GM23338 (cell line): ENCODE measurements at places on chromosomes 5 and 9. TPM values are rescaled to one million over a fixed set of nuclear protein-coding genes. Genes with fewer than 3 reads are reported as not detected.

FOXD1 gene
- 0.12 and 0.42 TPM in 2 replicates for total RNA-seq

FBP2 gene
- total RNA-seq = not detected in 2 replicates

SAPCD2 gene
- total RNA-seq = 55.1 and 60.3 TPM in 2 replicates

SLC25A46 gene
- 30.3 and 33.1 TPM in 2 replicates for total RNA-seq

FST gene
- 7.6 and 8.0 TPM in 2 replicates for total RNA-seq

SHISAL2B gene
- 3.9 and 12.3 TPM in 2 replicates for total RNA-seq

MAMDC4 gene
- total RNA-seq = 4.1 and 6.8 TPM in 2 replicates

KLHL3 gene
- total RNA-seq = 10.8 and 11.7 TPM in 2 replicates

TSSK1B gene
- total RNA-seq = 0.52 TPM in 1 of 2 replicates, not detected in the other

GPX8 gene
- 52.1 and 64.4 TPM in 2 replicates for total RNA-seq

HRCT1 gene
- total RNA-seq = not detected in 2 replicates

ACSL6 gene
- total RNA-seq = 3.6 and 4.6 TPM in 2 replicates

RETREG1 gene
- total RNA-seq = 2.2 and 2.3 TPM in 2 replicates

SH3TC2 gene
- 0.04 and 0.17 TPM in 2 replicates for total RNA-seq

ADAMTSL1 gene
- total RNA-seq = 2.0 and 5.0 TPM in 2 replicates

CCNJL gene
- total RNA-seq = 22.1 and 29.2 TPM in 2 replicates

GAPT gene
- total RNA-seq = not detected in 2 replicates

HAND1 gene
- total RNA-seq = not detected in 2 replicates

NEUROG1 gene
- total RNA-seq = not detected in 2 replicates

TMC1 gene
- total RNA-seq = 0.54 and 1.2 TPM in 2 replicates

ZNF462 gene
- 87.8 and 101 TPM in 2 replicates for total RNA-seq

ADCY2 gene
- total RNA-seq = 49.3 and 74.9 TPM in 2 replicates

SH3RF2 gene
- total RNA-seq = 1.1 and 2.4 TPM in 2 replicates

NUTM2F gene
- 0.45 TPM in 1 of 2 replicates, not detected in the other for total RNA-seq

HSDL2 gene
- total RNA-seq = 13.9 and 15.3 TPM in 2 replicates

AK8 gene
- 0.14 and 0.82 TPM in 2 replicates for total RNA-seq

OBP2A gene
- total RNA-seq = not detected in 2 replicates

LRRC70 gene
- 1.7 and 2.7 TPM in 2 replicates for total RNA-seq

SPINK5 gene
- 1.5 and 4.5 TPM in 2 replicates for total RNA-seq

FBN2 gene
- 13.6 and 18.4 TPM in 2 replicates for total RNA-seq

ETF1 gene
- 134 and 136 TPM in 2 replicates for total RNA-seq

MYOT gene
- not detected in 2 replicates for total RNA-seq

SAP30L gene
- 11.5 and 21.4 TPM in 2 replicates for total RNA-seq

KLF9 gene
- total RNA-seq = 0.82 and 1.5 TPM in 2 replicates

ZNF79 gene
- 5.8 and 6.3 TPM in 2 replicates for total RNA-seq

GABRA6 gene
- not detected in 2 replicates for total RNA-seq

CSNK1A1 gene
- 233 and 235 TPM in 2 replicates for total RNA-seq

CLIC3 gene
- 0.56 TPM in 1 of 2 replicates, not detected in the other for total RNA-seq

PITX1 gene
- total RNA-seq = not detected in 2 replicates

BTNL8 gene
- 0.85 TPM in 1 of 2 replicates, not detected in the other for total RNA-seq

DOCK2 gene
- total RNA-seq = 9.4 and 19.4 TPM in 2 replicates

GABBR2 gene
- total RNA-seq = 0.50 and 1.3 TPM in 2 replicates

IL33 gene
- not detected in 2 replicates for total RNA-seq

PCDHB9 gene
- total RNA-seq = 0.63 and 0.78 TPM in 2 replicates

PTPN3 gene
- total RNA-seq = 2.6 and 2.8 TPM in 2 replicates

PCDHGB2 gene
- total RNA-seq = 5.0 and 5.8 TPM in 2 replicates

PSIP1 gene
- 332 and 351 TPM in 2 replicates for total RNA-seq

SYK gene
- total RNA-seq = 5.4 and 5.8 TPM in 2 replicates

VDAC1 gene
- 329 and 363 TPM in 2 replicates for total RNA-seq
